ENCODE measurements at places on chromosomes 4 and X.
A peak's percentile ranks its signal among the peaks of the same experiment; 100 is the strongest.

GRCh38 chrX:123884809-123885408 is 25.1 kb downstream of the XIAP start:
- DNase-seq, result no peak

DNA sequence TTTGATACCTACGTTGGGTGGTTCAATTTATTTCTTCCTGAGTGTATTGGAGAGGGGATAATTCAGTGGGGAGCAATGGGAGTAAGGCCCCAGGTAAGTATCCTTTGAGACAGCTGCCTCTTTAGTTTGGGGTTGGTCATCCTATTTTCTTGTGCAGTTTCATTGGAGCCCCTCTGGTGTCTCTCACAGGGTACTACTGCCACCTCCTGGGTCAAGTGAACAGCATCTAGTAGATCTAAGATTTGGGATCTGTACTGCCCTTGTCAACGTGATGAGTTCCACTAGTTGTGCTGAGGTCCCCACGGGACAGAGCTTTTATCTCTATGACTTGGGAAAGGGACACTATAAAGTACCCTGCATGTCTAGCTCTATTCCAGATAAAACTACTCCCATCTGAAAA is 80.6 kb downstream of the PBDC1 start:
- peak; percentile 4 for DNase-seq

DNA sequence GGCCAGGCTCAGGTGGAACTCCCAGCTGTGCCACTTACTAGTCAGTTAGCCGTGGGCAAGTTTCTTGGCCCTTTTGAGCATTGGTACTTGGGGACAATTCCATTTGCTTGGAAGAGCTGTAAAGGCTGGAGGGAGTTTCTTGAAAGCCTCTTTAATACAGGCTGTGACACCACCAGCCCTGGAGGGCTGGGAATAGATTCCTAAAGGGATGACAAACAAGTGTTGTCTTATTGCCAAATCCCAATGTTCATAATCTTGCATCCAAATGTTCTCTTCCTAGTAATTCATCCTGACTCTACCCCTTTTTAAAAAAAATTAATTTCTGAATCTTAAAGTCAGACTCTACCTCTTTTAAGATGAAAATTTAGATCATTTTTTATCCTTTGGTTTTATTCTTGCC is 14.6 kb upstream of the MED28 start:
- no peak for DNase-seq

- no peak for DNase-seq
Measured at GRCh38 chrX:23662187-23662586, 5.1 kb upstream of the PRDX4 start.

DNA sequence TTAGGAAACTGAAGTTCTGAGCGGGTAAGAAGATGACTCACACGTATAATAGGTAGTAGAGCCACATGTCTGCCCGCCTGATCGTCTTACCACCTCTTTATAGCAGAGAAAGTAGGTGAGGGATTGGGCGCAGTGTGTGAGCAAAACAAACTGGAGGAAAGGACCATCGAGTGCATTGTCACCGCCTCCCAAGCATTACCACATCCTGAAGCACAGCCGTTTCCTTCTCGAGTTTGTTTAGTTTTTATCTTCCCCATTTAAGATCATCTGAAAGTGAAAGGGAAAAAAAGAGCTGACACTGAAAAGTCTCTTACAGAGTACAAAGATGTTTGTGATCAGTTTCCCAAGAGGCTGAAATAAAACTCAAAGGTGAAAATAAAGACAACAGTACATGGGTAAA is 14.8 kb downstream of the PDK3 start:
- DNase-seq, result peak; percentile 70

GRCh38 chr4:85610450-85610849 is 135.5 kb downstream of the ARHGAP24 start:
- no peak for DNase-seq

GRCh38 chr4:123363729-123364128 is 32.9 kb upstream of the SPRY1 start:
- no peak for DNase-seq

DNA sequence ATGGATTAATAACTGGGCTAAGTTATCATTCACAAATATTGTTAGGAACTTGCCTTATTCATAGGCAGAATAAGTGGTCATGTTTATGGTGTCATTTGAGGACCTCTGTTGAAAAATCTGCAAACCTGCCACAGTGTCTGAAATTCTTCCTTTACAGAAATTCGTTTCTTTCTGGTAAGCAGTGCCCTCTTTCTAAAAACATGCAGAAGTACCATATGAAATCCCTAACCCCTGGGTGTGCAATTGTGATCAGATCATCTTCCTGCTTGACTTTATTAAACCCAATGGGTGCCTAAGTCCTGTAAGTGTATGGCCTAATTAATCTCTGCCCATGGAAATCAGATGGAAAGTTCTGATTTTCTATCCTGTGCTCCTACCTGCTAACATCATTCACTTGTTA is 4.4 kb upstream of the HTATSF1 start:
- DNase-seq, result no peak

- no peak for DNase-seq
Measured at GRCh38 chr4:47084111-47084510, 52.7 kb downstream of the GABRB1 start.

DNA sequence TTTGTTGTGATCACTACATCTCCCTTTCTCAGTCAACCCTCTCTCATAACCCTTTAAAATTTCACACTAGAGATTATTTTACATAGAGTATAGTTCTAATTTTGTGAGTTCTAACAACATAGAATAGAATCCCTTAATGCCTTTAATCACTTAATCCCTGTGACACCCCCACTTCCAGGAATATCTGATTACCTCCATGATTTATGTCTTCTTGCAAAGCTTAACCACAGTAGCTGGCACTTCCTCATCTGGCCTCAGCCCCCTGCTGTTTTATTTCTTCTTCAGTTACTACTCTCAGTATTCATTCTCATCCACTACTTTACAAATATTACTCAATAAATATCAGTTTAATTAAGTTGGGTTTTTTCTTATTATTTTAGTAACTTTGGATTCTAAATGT is 340.9 kb downstream of the CENPC start:
- no peak for DNase-seq

DNA sequence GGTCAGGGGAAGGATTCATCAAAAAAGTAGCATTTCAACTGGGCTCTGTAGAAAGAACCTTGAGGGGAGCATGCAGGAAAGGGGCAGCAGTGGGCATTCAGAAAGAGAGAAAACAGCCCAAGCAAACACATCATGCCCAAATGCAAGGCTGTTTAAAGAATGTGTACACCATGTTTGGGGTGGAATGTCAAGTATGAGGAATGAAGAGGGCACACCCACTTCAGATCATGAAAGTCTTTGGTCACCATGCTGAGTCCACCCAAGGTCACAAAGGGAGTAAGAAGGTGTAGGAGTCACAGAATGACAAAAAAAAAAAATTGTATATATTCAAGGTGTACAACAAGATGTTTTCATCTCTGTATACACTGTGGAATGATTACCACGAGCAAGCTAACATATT is 9.4 kb downstream of the S100G start:
- no peak for DNase-seq

- DNase-seq, result no peak
Measured at GRCh38 chr4:23956601-23957364, 66.9 kb upstream of the PPARGC1A start.

- no peak for DNase-seq
Measured at GRCh38 chr4:188387179-188387791, 248.0 kb downstream of the TRIML1 start.

DNA sequence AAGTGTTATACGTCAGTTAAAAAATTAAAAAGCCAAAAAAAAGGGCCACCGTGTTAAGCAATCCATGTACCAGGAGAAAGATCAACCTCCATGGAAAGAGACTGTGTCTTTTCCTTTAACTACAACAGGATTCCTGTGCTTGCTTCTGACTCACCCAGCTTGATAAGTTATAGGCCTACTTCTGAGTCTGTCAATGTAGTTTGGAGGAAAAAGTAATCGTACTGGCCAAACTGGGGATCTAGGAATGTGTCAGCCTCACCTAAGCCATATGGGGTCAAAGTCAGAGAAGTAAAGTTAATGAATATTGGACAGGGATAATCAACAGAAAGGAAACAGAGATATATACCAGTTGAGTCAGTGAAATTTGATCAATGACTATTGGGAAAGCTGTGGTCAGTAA is 470.8 kb upstream of the SLIT2 start:
- no peak for DNase-seq

DNA sequence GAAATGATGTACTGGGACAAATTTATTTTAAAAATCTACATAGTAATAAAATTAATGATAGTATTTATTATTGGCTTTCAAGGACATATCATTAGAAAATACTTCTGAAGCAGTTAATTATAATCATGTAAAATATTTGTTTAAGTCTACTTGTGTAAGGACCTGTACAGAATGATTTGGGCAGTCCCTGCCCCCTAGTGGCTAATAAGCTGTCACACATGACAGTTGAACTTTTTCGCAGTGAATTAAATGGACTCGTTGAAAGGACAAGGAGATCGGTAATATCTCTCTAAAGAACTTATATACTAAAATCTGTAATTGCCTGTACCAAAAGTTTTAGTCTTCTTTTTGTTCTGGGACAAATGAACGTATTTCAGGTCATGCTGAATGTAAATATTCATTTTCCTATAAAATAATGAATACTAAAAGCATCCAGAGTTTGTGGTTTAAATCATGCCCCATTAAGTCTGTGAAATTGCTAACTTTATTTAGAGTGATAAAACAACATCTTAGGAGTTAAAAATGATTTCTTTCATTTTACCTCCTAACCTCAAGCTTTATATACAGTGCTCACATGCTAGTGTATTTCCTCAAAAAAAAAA is 13.6 kb downstream of the EXOC1 start:
- DNase-seq, result no peak

GRCh38 chr4:41715155-41715554 is 33.4 kb downstream of the PHOX2B start:
- DNase-seq, result no peak

- DNase-seq, result no peak
Measured at GRCh38 chrX:70231666-70232065, 2.8 kb upstream of the AWAT1 start.

DNA sequence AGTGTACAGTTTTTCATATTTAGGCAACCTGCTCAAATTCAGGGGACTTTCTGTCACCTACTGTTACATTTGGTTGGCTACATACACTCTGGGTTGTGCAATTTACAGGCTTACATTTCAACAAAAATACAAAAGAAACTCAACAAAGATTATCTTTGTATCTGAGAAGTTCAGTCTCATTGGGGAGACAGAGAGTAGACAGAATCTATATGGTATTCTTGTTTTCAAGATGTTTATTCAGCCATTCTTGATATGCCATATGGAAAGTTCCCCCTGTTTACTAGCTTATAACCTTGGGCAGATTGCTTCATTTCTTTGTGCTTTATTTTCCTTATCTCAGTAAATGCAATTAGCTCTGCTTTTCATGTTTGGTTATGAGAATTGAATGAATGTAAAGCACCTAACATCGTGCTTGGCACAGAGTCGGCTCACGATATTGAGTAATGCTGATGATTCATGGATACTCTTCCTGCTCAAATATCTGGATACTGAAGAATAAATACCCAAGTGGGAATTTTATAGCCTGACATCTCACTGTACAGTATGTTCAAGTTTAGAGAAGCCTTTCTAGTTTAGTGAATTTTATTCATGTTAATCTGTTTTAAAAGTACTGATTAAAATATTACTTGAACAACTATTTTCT is 96.5 kb upstream of the PACRGL start:
- DNase-seq, result no peak

DNA sequence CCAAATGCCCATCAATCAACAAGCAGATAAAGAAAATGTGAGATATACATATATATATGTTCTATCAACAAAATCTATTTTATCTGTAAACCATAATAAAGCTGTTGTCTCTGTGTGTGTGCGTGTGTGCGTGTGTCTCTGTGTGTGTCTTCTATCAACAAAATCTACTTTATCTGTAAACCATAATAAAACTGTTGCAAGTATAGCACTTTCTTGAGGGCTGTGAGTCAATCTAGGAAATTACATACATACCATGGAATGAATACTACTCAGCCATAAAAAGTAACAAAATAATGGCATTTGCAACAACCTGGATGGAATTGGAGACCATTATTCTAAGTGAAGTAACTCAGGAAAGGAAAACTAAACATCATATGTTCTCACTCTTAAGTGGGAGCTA is 12.5 kb upstream of the PLK4 start:
- no peak for DNase-seq

DNA sequence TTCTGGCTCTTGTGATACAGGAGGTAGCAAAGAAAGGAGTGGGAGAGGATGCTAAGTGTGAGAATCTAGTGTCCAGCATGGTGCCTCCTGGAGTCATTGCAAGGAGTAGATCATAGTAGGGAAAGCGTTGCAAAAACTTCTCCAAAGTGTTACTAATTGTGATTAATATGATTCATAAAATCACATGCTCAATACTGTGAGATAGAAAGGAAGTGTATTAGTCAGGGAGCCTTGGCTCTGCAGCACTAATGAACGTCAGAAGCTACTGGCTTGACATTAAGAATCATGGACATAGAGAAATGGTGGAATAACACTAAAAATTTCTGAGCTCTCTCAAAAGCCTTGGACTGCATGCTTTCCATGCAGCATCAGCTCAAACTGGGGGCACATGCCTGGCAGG is 299.1 kb downstream of the EVC2 start:
- no peak for DNase-seq

GRCh38 chr4:66169341-66169740 is 499.1 kb upstream of the EPHA5 start:
- no peak for DNase-seq

DNA sequence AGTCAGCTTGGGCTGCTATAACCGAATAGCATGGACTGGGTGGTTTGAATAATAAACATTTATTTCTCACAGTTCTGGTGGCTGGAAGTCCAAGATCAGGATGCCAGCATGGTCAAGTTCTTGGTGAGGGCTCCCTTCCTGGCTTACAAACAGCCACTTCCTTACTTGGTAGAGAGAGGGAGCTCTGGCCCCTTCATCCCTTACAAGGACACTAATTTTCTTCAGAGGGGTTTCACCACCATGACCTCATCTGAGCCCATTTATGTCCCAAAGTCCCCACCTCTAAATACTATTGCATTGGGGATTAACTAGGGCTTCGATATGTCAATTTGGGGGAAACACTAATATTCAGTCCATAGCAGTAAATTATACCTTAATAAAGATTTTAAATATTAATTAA is 61.8 kb downstream of the CLNK start:
- no peak for DNase-seq

DNA sequence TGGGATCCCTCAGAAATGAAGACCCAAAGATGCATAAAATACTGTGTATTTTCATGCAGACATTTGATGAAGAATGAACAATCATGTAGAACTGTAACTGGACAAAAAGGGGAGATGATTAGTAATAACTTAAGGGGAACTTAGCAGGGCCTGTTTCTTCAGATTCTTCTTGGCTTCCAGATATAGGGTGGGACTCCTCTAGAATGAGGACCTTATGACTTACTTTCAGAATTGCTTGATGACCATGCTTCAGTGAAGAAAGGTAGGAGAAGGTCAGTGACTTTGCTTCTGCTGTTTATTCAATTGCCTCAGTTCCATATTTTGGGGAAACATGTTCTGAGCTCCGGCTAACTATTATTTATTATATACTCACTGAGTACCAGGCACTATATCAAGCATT is 580.8 kb downstream of the CENPC start:
- DNase-seq, result no peak

DNA sequence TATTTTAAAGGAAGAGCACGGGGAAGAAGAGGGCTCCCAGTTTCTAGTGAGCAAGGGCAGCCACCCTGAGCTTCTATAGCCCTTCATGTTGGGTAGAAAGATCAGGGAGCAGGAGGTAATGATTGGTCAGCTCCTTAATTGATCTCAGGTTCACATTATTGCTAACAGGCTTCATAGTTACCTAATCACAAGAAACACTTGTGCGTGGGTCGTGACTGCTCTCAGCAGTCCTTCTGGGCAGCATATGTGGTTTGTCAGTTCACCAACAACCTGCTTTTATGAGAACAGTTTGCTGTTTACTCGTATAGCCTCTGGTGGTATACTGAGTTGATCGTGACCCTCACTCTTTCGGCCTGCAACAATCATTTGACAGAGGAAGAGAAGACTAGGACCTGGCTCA is 4.7 kb upstream of the DOK7 start:
- no peak for DNase-seq

All from stimulated activated CD8-positive, alpha-beta memory T cell treated with anti-CD3 and anti-CD28 coated beads, Interleukin-7, amount 100 ng/mL, for 4 hours (primary cell).